ENCODE measurements at places on chromosomes 6 and 20. TPM values are rescaled to one million over a fixed set of nuclear protein-coding genes. Genes with fewer than 3 reads are reported as not detected.

SAMD3 gene
- 2.6 TPM for total RNA-seq

GSTA3 gene
- 0.39 TPM for total RNA-seq

GTF2H4 gene
- 14.3 TPM for total RNA-seq

DLL1 gene
- total RNA-seq: 11.2 TPM

PSORS1C1 gene
- 5.9 TPM for total RNA-seq

SLC17A9 gene
- 4.7 TPM for total RNA-seq

SLC35D3 gene
- total RNA-seq: 0.10 TPM

MARCKS gene
- total RNA-seq: 167 TPM

ITPA gene
- total RNA-seq: 25.4 TPM

ENPP5 gene
- 0.99 TPM for total RNA-seq

GDAP1L1 gene
- total RNA-seq: 0.20 TPM

NRN1 gene
- total RNA-seq: 19.7 TPM

C20orf202 gene
- total RNA-seq: 0.69 TPM

KIFC1 gene
- total RNA-seq: 9.5 TPM

PGC gene
- not detected for total RNA-seq

NINL gene
- total RNA-seq: 15.7 TPM

THBS2 gene
- 393 TPM for total RNA-seq

HLA-F gene
- 14.7 TPM for total RNA-seq

KIF13A gene
- total RNA-seq: 46.1 TPM

PSMF1 gene
- total RNA-seq: 25.2 TPM

MBOAT1 gene
- total RNA-seq: 11.8 TPM

YIPF3 gene
- total RNA-seq: 49.7 TPM

FOXS1 gene
- total RNA-seq: 1.4 TPM

C6orf58 gene
- total RNA-seq: 0.20 TPM

RAET1G gene
- total RNA-seq: 0.79 TPM

PFDN4 gene
- total RNA-seq: 41.3 TPM

XKR7 gene
- total RNA-seq: not detected

PDE7B gene
- total RNA-seq: 5.1 TPM

NFKBIE gene
- 7.2 TPM for total RNA-seq

SNPH gene
- 1.2 TPM for total RNA-seq

ZDHHC14 gene
- total RNA-seq: 5.5 TPM

PAK5 gene
- total RNA-seq: 0.30 TPM

VNN1 gene
- 0.89 TPM for total RNA-seq

SAMD10 gene
- total RNA-seq: 1.6 TPM
